ENCODE measurements at places on chromosomes 3 and 15.

DNA sequence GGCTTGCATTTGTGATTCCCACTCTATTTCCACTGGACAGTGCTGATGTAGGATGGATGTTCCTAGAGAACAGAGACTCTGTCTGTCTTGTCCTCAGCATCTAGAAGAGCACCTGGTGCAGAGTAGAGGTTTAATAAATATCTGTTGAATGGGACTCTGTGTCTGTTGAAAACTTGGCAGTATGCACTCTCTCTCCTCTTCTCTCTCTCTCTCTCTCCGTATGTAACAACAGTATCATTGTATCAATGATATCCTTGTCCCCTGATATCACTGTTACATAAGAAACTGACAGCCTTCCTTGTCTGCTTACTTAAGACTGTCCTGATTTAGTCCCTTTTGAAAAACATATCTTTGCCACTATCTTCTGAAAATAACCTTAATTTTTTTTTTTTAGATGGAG lies 24.3 kb upstream of the MGLL start:
- DNase-seq, result no peak

DNA sequence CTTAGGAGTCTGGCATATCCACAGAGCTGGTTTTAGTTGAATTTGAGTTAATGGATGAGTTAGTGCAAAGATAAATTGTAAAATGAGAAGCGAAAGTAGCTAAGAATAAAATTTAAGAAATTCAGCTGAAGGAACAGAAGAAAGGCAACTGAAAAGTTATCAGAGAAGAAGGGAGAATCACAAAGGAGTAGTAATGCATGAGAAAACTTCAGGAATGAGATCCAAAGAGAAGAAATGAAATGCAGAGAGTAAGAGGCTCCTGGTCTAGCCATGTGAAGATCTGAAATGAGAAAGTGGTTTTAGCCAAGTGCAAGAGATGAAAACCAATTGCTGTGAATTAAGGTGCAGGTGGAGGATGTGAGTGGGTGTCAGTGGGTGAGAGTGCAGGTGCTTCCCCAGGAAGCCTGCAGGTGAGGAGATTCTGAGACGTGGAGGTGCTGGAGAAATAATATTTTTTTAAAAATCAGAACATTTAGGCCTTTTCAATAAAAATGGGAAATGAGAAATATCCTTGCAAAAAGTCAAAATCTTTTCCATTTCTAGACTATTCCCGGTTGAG lies 18.5 kb downstream of the KBTBD8 start:
- no peak for DNase-seq

- DNase-seq, result no peak
Measured at GRCh38 chr15:38972831-38973230, 408.2 kb upstream of the RASGRP1 start.

DNA sequence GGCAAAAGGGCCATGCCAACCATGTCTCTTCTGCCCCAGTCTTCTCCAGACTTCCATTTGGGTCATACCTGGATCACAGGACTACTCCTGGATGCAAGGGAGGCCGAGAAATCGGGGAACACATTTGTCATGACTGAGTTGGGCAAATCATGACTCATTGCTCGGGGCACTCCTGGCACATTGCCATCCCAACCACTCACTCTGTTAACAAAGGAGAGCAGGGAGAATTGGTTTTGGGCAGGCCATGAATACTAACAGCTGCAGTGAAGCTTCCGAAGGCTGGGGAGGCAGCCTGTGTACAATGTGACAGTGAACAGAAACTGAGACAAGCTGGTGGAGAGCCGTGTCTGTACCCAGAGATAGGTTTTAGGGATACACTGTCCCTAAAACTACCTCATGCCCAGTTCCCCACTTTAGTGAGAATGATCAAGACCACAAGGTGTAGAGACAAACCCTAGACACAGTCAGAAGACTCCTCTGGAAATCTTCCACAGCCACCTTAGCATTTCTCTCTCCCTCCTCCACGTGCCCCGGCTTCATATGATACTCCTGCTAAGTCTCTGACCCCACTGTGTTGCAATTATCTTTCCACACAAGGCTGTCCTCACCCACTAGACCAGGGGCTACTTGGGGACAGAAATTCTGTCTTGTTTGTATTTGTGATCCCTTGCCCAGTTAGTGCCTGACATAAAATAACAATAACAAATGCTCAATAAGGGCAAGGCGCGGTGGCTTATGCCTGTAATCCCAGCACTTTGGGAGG lies 10.5 kb upstream of the BUB1B start:
- DNase-seq, result peak; percentile 28

DNA sequence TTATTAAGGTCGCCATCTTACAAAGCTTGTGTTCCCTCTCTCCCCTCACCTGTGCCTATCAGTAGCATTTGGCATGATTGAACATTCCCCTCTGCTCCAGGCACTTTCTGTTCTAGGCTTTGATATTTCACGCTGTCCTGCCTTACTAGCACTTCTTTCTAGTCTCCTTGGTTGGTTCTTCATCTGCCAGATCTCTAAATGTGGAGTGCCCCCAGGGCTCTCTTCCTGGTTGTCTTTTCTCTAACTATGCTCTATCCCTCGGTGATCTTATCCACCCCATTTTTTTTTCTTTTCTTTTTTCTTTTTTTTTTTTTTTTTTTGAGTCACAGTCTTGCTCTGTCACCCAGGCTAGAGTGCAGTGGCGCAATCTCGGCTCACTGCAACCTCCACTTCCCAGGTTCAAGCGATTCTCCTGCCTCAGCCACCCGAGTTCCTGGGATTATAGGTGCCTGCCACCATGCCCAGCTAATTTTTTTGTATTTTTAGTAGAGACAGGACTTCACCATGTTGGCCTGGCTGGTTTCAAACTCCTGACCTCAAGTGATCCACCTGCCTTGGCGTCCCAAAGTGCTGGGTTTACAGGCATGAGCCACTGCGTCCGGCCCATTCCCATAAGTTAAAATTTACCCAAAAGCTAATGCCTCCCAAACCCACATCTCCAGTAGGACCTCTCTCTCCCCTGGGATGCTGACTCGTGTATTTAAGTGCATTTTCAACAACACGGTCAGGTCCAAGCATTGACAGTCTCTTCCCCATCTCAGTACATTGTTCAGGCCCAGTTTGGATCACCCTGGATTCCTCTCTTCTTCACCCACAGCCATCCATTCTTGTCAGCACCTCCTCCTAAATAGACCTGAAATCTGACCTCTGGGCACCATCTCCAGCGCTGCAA lies 5.2 kb downstream of the NUSAP1 start:
- no peak for DNase-seq

GRCh38 chr3:36803091-36803791 lies 38.9 kb upstream of the DCLK3 start:
- DNase-seq, result no peak
